ENCODE measurements at places on chromosomes 11 and 22. TPM values are rescaled to one million over a fixed set of nuclear protein-coding genes. Genes with fewer than 3 reads are reported as not detected.

GRCh38 chr11:66334605-66335442 is 1.4 kb downstream of the RIN1 start:
- no peak for DNase-seq

DNA sequence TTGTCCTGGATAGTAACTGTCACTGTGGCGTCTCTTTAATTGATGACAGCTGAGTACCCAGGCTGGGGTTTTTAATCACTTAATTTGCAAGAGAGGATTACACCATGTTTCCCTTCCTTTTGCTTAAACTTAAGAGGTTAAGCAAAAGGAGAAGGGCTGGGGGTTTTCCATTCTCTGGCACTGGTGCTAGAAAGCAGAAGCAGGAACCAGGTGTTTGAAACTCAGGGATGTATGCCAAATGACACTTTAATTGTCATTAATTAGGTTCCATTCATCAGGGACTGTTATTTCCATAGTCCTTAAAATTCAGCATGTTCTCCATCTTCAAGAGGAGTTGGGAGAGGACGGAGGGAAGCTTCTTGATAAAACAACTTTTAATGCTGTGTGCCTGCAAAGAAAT is 746.2 kb downstream of the NELL1 start:
- no peak for DNase-seq

- no peak for DNase-seq
These were observed 34.3 kb downstream of the ETS1 start for GRCh38 chr11:128552783-128553661.

- no peak for DNase-seq
These were observed 6.1 kb downstream of the CXCR5 start for GRCh38 chr11:118889797-118890196.

DNA sequence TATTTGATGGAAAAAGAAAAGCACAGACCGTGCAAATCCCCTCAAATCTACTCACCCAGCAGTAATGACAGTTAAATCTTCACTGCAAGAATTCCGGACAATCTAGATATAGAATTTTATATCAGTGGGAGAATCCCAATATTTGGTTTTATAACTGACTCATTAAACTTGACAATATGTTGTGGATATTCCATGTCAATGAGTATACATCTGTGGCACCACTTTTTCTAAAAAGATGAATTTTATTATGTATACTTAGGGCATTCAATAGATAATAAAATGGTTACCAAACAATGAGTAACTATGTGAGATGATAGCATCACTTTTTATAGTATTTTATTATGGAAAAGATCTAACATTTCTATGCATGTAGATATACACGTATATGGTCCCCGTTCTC is 79.9 kb downstream of the OSBP2 start:
- DNase-seq: no peak

- DNase-seq: no peak
These were observed 22.7 kb upstream of the CECR2 start for GRCh38 chr22:17346578-17346977.

DNA sequence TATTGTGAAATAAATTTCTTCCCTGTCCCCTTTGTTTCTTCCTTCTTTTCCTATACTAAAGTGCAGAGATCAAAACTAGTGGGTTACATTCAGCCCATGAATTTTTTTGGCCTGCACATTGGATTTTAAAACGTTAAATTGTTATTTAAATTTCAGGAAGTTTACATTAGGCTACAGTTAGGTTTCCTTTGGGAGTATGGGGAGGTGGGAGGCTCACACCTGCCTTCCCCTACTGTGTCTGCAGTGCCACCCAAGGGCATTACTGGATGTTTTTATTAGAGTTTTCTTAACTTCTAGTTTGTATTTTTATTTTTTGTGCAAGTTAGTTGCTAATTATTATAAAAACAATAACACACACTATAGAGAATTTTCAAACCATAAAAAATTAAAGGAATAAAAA is 51.7 kb downstream of the CYB5R2 start:
- DNase-seq: no peak

DNA sequence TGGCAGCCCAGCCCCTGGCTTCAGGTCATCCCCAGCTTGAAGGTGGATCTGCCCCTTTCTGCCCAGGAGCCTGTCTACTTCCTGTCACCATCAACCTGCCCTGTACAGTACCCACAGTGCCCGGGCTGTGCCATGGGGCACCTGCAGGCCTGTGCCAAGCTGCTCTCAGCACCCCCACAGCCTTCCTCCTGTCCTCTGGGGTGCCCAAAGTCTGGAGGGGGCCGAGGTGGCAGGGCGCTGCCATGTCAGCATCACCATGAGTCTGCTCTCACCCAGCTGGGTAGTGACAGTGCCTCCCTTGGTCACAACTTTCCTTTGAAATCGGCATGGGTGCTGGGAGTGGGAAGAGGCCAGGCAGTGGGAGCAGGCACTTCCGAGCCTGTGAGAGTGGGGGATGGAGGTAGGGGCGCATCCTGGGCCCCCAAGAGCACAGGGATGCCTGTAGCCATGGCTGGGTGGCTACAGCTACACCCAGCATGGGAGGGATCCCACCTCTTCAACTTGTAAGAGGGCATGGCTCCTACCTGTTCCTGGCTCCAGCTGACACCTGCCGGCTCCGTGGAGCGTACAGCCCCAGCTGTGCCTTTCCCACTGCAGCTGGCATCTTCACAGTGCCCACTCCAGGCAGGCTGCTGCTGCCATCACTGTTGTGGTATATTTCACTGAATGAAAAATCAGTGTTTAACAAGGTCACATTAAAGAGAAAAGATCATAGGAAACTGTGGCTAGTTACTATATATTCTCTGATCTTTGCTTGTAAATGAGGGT is 42.9 kb downstream of the RNF169 start:
- DNase-seq: no peak

DNA sequence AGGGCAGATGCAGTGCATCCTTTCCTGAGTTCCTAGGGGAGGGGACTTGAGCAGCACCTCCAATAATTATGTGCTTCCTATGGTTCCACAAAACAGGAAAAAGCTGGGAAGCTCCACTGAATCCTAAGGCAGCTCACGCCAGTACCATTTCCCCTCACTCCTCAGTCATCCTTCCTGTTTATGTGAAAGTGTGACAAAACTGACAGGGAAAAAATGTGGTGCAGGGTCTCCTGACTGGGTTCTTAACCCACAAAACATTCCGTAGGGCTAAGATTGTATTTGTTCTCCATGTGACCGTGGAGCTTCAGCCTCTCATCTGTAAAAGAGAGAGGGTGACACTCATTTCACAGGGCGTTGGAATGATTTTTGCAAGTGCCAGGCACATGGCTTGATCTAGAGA is 12.2 kb upstream of the LYVE1 start:
- DNase-seq: no peak

DNA sequence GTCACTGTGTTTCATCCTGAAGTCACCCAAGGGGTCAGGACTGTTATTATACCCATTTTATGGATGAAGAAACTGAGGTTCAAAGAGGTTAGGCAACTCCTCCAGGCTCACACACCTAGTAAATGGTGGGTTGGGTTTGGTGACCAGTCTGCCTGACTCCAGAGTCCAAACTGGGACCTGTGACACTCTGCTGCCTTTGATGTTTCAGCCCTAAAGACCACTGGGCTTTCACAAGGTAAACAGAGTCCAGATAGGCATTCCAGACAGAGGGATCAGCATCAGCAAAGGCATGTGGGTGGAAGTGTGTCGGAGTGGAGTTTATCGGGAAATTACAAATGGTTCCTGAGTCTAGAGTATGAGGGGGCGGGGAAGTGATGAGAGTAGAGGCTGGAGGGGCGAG is 38.5 kb downstream of the MICAL2 start:
- no peak for DNase-seq

DNA sequence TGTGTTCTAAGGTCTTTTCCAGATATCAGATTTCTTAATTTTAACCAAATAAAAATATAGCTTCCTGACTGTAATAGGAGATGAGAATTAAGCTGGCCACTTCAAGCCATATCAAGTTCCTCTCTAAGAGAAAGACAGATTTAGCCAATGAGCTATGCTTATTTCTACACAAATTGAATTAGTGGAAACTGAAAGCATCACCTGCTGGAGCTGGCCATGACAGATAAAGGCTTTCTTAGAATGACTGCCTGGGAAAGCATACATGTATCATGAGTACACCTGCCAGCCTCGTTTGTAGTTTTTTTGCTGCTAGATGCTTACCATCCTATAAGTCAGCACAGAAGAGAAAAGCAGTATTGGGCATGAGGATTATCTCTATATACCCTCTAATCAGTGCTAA is 53.5 kb upstream of the DBX1 start:
- DNase-seq: no peak

- no peak for DNase-seq
These were observed 8.7 kb downstream of the FGF3 start for GRCh38 chr11:69810289-69811118.

DNA sequence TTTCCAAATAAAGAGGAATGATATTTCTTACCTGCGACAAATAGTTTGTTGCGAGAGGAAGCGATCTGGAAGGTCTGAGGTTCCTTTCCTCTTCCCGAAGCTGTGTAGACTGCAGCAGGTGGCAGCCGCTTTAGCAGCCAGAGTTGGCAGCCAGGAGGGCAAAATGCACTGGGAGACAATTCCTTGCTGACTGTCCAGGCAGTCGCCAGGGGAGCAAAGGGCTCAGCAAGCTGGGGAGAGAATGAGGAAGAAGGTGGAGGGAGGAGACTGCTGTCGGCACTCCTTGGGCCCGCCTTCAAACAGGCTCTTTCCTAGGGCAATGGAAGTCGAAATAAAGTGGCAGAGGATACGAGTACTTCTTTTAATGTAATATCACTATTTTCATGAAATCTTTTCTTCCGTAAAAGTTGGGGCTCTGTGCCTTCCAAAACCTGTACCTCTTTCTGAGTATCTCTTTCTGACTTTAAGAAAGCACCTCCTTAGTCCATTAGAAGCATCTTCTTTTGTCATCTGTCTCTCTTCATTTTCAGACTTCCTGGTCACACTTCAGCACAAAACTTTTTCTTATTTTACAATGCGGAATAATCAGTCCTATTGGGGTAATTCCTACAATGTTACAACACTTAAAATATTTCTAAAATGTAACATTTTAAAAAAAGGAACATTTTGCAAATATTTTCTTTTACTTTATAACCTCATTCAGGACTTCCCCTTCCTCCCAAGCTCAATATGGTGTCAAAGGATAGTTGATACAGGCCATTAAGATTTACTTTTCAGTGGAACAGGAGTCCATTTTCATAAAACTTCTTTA is at the start of gene IL18:
TSS of gene IL18 (minus strand) at position 220 of the 811 bp plus-strand sequence. CDS start 9,041 bp downstream, outside the sequence.
- no peak for DNase-seq

DNA sequence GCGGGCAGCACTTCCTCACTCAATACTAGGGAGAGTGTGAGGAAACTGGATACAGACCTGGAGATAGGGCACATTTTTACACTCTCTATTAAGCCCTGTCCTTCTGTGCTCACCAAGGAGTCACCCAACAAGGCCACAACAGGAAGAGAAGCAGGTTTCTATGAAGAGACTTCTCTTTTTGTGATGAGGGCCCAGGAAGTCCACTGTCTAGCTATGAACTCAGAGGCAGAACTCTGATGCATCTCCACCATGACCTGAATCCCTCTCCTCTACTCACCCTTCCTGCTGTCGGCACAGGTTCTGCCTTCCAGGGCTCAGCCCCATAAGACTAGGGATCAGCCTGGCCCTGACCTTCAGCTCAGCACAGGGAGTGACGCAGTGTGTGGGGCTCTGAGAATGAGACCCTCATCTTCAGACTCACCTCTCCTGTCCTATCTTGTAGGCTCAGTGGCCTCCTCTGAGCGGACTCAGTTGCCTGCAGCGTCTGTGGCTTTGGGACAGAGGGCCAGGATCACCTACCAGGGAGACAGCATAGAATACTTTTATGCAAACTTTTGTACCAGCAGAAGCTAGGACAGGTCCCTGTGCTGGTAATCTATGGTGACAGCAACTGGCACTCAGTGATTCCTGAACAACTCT is 49.3 kb upstream of the IGLL5 start:
- DNase-seq: no peak

DNA sequence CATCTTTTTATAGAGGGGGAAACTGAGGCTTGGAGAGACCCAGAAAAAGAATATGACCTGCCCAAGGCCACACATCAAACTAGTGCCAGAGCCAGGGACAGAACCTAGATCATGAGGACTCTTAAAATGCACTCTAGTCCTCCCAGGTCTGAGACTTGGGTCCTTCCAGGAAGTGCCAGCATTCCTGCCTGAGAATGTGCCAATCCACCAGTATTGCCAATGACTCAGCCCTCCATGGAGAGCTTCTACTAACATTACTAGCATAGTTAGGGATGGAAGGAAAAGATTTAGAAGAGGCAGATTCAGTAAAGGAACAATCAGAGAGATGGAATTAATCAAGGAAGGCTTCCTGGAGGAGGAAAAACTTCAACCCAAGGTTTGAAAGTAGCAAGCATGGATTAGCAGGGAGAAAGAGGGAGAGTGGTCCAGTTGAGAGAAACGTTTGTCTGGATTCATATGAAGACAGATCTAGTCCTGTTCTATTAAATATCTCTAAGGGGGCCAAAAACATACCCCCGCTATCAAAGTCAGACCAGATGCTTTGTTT is 20.1 kb upstream of the SMIM35 start:
- DNase-seq: peak; percentile 59

- no peak for DNase-seq
These were observed 78.6 kb downstream of the PARVA start for GRCh38 chr11:12455938-12456337.

GRCh38 chr22:33381531-33382406 is 323.6 kb upstream of the SYN3 start:
- no peak for DNase-seq

GDPD4 gene
- not detected for total RNA-seq

GAB4 gene
- total RNA-seq: not detected

MPZL3 gene
- 1.7 TPM for total RNA-seq

CYP2D6 gene
- total RNA-seq: 0.26 TPM

TECTA gene
- total RNA-seq: 0.84 TPM

BDNF gene
- total RNA-seq: 0.22 TPM
